ENCODE measurements at places on chromosomes 5 and 9. TPM values are rescaled to one million over a fixed set of nuclear protein-coding genes. Genes with fewer than 3 reads are reported as not detected.

- DNase-seq = no peak
Measured at GRCh38 chr5:9324348-9325077, 221.4 kb downstream of the SEMA5A start.

LHX3 gene
- total RNA-seq = 0.08 TPM

CDH18 gene
- not detected for total RNA-seq

DNA sequence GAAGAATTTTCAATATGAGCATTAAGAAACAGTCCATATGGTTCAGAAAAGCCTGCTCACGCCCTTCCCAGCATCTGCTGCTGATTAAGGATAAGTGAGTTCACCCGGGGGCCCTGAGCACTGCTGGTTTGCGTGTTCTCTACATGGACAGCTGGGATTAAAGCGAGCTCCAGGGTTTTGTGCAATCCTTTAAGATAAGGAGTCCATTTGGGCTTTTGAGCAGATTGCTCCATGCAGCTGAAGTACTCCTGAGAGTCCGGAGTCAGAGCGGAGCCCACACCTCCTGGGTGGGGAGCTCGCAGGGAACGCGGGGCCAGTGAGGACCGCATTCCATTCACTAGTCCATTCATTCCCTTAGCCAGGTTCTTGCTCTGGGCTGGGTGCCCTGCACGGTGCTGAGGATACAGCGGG lies 149.3 kb upstream of the COL5A1 start:
- no peak for DNase-seq

DNA sequence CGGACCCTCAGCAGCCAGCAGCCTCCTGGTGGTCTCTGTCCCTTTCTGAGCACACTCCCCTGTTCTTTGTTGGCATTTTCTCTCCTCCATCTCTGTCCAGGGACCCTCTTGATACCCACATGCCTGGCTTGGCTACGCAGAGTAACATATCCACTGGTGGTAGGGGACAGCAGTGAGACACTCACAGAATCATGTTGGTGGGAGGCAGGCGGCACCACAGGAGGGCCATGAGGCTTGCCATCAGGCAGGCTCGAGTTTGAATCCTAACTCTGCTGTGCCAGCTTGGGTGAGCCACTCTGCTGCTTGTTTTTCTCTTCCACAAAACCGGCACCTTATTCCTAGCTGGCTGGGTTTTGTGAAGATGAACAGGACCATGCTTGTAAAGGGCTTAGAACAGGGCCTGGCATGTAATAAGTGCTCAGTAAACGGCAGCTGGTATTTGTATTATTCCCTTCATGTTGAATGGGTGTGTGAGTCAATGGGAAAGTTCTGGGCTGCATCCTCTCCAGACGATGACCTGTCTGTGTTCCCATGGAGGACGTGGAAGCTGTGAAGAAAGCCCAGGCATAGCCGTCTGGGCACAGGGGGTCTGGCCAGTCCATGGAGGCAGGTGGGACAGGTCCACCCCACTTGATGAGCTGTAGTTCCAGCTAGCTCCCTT lies 2.3 kb downstream of the COL27A1 start:
- DNase-seq = no peak

GRCh38 chr5:173410459-173411233 lies 82.4 kb upstream of the STC2 start:
- no peak for DNase-seq

DNA sequence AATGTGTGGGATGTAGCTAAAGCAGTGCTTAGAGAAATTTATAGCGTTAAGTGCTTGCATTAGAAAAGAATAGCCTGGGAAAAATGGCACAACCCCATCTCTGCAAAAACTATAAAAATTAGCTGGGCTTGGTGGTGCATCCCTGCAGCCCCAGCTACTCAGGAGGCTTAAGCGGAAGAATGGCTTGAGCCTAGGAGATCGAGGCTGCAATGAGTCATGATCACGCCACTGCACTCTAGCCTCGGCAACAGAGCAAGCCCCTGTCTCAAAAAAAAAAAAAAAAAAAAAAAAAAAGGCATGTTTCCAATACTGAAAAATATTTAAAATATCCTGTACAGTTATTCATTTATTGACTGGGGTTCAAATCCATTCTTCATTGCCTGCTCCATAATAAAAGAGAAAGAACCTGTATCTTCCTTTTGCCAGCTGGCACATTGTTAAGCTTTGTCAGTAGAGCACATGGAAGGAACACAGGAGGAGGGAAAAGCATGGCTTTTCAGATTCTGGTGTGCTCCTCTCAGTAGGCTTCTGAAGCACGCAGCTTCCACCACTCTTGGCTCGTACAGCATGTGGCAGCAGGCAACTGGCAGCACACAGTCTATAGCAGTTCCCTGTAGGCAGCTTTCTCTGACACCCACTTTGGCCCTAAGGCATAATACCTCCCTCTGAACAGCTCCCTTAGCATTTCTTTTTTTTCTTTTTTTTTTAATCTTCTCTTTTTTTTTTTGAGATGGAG lies 73.5 kb downstream of the TRIM36 start:
- no peak for DNase-seq

- DNase-seq = no peak
Measured at GRCh38 chr5:112930082-112930344, 8.0 kb upstream of the REEP5 start.

SLC34A3 gene
- 0.12 TPM for total RNA-seq

GRCh38 chr5:7374186-7374585 lies 21.8 kb upstream of the ADCY2 start:
- DNase-seq = no peak

C7 gene
- total RNA-seq = not detected

- DNase-seq = no peak
Measured at GRCh38 chr5:181217803-181218062, 5.3 kb upstream of the TRIM41 start.

DNA sequence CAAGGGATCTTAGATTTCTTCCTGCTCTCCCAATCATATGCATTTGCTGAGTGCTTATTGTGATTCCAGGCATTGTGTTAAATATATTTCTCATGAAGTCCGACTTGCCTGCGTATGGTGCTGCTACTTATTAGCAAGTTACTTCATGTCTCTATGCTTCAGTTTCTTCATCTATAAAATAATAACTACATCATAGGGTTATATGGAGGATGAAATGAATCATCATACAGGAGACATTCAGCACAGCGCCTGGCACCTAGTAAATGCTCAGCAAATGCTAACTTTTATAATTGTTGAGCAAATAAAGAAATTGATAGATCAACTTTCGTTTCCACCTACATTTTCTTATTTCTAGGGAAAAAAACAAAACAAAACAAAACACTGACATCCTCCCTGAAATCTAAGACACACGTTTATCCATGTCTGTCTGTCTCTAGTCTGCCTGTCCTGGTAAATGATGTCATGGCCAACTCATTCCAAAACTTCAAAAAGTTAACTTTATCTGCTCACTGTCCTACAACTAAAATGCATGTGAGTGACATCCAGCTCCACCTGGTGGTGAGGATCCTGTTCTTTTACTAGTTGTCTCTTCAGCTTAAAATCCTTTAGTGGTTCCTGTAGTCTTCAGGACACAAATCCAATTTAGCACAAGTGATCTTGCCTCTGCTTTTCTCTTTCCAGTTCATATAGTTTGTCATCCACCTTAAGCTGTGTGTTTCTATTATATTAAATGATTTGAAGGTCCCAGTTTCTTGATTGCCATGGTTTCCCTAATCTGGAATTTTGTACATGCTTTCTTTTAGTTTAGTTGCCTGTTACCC lies 27.7 kb downstream of the PPP3R2 start:
- peak; percentile 34 for DNase-seq

PARP8 gene
- 32.7 TPM for total RNA-seq

- no peak for DNase-seq
Measured at GRCh38 chr9:3431890-3432289, 93.9 kb downstream of the RFX3 start.

- no peak for DNase-seq
Measured at GRCh38 chr9:76693912-76694311, 70.3 kb upstream of the PCA3 start.

DNA sequence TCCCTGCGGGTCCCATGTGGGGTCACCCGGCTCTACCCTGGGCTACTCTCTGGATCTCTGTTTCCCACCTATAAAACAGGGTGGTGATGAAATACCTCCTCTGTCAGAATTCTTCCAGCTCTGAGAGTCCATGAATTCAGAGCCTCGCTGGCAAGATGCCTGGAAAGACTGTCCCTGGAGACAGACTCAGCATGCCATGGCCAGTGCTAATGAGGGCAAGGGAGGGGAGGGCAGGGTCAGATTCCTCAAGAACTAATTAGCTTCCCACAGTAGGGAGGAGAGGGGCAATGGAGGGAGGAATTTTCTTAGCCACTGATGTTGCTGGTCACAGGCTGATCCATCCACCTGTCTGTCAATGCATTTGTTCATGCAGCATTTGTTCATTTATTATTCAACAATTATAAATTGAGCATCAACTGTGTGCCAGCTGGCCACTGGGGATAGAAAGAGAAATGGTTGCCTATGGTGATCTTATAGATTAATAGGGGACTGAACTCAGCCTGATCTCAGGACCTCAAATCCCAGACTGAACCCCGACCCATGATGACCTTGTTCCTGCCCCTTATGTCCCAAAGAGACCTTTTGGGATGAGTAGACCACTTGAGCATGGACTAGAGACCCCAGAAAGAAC lies 4.7 kb downstream of the SYNPO start:
- no peak for DNase-seq

CTSV gene
- total RNA-seq = 2.8 TPM

GRCh38 chr5:136814619-136815378 lies 449.5 kb upstream of the TRPC7 start:
- no peak for DNase-seq

DNA sequence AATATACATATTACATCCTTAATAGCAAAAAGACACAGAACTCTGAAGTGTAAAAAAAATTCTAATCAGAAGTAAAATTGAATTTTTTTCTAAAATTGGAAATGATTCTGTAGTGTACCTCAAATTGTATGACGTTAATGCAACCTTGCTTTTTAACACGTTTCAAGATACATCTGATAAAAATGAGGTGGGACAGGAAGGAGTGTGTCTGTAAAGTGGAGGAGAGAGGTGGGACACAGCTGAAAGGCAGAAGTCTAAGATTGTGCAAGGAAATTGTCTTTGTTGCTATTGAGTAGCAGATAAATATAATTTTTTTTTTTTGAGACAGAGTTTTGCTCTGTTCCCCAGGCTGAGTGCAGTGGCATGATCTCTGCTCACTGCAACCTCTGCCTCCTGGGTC lies 15.7 kb upstream of the SNX30 start:
- DNase-seq = no peak

PDE6A gene
- not detected for total RNA-seq

IFNA5 gene
- total RNA-seq = not detected

OTP gene
- total RNA-seq = not detected

DNA sequence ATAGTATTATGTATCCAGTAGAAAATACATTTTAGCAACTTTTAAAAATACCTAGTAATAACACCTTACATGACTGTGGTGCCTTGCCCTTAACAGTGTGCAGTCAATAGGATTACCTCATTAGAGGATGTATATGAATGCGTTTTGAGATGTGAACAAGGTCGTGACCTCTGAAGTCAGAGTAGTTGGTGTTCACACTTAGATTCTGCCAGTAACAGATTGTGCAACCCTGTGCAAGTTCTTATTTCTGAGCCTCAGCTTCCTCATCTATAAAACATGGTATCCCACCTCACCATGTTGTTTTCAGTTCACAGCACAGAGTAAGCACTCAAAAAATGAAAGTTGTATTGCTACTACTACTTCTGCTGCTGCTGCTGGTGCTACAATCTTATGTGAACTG lies 347.3 kb downstream of the KDM4C start:
- DNase-seq = no peak

SLC6A19 gene
- not detected for total RNA-seq

GLDC gene
- total RNA-seq = 0.96 TPM

DNA sequence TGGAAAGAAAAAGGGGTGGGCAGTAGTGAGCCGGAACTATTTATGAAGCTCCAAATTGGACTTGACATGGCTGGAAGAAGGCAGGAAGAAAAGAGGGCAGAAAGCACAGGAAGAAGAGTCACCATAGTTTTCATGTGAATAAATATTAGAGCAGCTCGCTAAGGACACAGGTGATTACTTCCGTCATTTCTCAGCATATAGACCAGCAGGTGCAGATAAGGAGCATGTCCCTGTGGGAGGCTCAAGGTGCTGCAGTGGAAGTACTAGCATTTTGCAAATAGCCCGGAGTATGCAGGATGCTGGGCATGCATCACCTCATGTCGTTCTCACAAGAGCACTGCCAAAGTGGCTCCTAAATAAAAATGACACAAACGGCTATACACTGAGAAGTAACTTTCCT lies 71.3 kb upstream of the HTR4 start:
- no peak for DNase-seq

DNA sequence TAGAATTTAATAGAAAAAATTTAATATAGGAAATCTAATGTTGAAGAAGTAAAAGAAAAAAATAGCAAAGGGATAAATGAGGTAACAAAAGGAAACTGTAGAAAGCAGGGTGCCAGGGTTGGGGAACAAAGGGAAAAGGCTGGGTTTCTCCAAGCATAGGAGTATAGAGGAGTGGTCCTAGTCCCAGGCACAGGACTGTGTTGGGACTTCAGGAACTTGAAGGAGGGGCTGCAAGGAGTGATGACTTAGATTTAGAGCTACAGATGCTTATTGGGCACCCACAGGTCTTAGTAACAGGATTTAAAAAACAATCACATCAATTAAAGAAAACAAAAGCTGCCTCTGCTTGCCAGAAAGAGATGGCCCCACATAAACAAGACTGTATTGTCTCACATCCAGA lies 396.5 kb upstream of the TNC start:
- no peak for DNase-seq

- no peak for DNase-seq
Measured at GRCh38 chr5:7493081-7493480, 97.1 kb downstream of the ADCY2 start.

DNA sequence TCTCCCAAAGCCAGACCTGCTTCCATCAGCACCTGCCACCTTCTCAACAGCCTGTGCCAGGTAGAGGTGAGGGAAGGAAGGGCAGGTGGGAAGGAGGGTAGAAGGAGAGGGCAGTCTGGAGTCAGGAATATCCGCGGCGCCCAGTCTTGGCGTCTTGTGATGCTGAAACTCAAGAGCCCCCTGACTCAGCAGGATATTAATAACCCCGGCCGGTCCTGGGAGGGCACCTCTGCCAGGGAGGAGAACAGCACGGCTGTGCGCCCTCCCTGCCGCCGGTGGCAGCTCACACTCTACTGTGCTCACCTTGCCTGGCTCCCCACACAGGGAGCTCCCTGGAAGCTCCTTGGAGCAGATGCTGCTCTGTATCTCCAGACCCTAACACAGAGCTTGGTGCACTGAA lies 11.6 kb upstream of the NTNG2 start:
- no peak for DNase-seq

DNA sequence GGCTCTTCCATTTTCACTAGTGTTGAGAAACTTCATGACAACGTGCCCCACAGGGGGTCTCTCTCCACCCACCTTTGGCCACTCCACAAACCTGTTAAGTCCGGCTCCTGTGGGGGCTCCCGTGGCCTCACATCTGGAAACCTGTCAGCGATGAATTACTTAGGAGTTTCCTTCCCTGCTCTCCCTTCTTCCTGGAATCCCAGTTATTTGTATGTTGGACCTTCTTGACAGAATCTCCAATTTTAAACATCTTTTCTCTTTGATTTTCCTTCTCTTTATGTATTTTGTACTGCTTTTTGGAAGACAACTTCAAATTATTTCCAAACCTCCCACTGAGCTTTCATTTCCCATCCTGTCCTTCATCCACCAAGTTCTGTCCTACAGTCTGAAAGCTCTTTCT lies 55.1 kb upstream of the NRARP start:
- no peak for DNase-seq

- no peak for DNase-seq
Measured at GRCh38 chr5:154038261-154038706, 426 bp downstream of the FAM114A2 start.

NUTM2G gene
- total RNA-seq = not detected
